ENCODE measurements at places on chromosomes 13 and 19.

GRCh38 chr13:49098198-49098597, 121.9 kb upstream of the MLNR start:
- DNase-seq = no peak

- peak; percentile 74 for DNase-seq
Observed at GRCh38 chr19:4811328-4812131, 20.0 kb downstream of the TICAM1 start.

DNA sequence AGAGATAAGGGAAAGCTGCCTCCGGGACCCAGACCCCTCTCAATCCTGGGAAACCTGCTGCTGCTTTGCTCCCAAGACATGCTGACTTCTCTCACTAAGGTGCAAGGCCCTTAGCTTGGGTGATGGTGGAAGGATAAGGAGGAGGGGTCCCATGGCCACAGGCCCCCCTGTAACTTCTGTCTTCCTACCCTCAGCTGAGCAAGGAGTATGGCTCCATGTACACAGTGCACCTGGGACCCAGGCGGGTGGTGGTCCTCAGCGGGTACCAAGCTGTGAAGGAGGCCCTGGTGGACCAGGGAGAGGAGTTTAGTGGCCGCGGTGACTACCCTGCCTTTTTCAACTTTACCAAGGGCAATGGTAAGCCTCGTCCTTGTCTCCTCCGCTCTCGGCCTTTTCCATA, 2.0 kb downstream of the CYP2F1 start:
- DNase-seq = no peak

DNA sequence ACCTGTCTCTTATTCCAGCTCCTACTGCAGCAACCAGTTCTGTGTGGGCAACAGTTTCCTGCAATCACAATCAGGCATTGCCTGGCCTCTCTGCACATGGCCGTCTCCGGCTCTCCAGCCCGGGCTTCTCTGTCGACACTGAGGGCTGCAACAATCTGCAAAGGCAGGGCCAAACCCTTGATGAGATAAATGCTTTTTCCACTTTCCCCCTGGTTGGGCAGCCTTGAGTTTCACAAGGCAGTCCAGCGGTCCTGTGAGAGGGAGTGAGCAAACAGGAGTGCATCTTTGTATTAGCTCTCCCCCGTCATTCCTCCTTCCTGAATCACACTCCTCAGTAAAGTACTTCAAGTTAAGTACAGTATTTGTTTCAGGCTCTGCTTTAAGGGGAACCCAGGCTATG, 40.7 kb upstream of the VWA8 start:
- peak; percentile 52 for DNase-seq

All from ovary (tissue), 10 donors.